ENCODE measurements at places on chromosomes 1 and 21.

DNA sequence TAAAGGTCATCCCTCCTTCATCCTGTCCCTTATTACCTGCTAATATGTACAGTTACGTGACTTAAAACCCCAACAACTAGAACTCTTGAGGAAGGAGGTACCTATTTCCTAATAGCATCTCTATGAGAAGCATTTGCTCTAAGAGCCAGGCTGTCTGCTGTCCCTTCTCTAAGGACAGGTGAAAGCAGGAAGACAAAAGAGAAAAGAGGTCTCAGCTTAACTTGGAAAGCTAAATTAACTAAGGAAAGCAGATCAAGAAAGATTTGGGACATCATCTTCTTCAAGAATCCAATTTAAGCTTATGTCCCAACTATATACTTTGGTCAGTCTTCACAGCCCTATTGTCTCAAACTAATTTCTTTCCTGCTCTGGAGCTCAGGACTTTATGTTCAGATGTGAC, 2.9 kb downstream of the EGLN1 start:
- no peak for DNase-seq

DNA sequence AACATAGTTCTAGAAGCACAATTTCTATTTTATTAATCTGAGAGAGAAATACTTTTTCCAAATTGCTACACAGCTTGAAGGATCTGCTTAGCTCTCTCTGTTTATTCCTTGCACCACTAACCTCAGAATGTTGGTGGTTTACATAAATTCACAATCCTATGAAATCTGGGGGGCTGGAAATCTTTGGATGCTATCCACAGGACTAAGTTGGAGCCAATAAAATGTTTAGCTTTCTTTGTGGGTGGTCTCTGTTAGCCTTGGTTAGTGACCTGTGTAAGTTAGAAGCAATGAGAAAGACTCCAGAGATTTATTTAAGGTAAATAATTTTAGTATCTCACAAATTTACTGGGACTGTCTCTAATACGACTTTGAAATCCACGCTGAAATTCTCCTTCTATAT, 418.1 kb downstream of the ADGRL2 start:
- DNase-seq = no peak

DNA sequence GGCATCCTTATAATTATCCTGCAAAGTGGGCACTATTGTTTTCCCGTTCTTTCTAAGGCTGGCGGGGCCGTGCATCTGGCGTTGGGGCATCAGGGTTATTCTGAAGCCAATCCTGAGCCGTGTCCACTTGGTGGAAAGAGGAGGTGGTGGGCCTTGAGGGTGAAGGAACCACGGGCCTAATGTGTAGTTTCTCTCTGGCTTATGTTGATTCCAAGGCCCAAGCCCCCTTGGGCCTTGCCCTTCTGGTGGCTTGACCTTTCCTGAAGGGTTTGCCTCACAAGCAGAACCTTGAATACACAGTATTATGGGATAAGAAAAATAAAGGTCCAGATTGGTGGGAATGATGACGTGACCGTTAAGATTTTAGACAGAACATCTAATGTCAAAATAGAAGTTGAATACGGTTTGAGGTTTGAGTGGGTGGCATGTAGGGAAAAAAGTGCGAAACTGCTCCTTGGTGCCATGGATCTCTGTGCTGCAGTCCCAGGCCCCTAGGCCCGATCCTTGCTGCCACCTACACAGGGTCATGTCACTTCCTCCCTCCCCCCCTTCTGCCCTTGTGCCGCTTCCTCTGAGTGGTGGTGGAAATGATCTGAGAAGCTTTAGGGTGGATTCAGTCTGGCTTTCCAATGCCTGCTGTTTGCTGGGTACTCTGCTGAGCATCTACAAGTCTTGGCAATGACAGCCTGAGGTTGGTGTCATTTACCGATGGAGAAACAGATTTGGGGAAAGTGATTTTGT, 90.5 kb downstream of the PRDM2 start:
- DNase-seq = no peak

DNA sequence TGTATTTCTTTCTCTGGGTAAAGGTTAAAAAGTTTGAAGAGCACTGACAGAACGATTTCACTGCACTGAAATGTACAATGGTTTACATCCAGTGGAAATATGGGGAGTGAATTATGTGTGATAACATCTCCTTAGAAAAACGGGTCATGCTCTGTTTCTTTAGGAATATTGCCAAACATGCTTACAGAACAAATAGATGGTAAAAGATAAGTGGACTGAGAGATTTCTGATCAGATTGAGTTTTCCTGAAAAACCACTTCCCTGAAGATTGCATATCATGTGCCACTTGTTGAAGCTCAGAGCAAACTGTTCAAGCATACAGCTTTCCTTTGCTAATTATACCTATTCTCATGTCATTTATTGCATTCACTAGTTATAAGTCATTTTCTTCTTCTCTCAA, 29.9 kb upstream of the DISP1 start:
- DNase-seq = no peak

- no peak for DNase-seq
These were observed 121.9 kb downstream of the CAPN8 start for GRCh38 chr1:223543560-223543959.

DNA sequence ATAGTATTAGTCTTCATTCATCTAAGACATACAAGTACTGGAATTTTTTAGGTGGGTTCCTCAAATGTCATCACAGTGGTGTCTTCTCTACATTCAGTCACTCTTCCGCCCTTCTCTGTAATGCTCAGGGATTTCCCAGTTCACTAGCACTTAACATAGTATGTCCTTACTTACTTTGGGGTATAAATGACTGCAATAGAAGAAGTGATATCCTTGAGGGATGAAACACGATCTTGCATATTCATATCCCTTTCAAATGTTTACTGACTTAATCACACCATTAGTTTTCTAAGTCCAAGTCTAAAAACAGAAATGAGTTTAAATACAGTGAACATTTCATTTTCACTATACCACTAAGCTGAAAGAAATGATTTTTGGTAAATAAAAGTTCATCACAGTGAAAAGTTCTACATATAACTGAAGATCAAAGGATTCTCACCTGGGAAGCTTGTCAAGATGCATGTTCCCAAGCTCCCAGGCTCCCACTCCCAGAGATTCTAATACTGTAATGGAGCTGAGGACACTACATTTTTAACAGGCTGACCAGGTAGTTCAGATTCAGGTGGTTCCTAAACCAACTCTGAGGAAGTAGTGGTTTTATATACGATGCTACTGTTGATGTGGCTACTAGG, 29.7 kb downstream of the MRPL39 start:
- no peak for DNase-seq

DNA sequence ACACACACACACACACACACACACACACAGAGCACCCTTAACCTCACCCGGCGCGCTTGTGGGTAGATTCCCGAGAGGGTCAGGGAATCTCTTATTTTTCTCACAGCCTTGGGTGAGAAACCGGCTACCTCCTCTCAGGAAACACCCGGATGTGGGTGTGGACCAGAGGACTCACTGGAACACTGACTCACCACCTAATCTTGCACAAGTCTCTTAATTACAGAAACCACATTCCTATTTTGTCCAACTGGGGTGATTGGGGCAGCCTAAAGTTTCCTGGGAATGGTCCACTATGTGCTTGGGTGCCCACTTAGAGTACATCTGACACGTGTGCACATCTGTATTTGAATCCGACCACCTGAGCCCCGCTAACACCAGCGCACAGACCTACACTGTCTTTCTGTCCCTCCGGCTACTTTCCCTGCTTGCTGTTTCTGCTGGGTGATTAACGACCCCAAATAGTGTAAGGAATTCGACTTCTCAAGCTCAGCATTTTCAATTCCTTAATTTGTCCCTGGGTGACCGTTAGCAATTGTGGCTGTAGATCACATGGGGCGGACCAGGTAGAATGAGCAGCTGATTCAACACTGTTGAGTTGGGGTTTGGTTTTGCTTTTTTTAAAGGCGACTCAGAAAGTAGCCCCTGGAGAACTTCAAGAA, 14.0 kb upstream of the TBX15 start:
- peak; percentile 64 for DNase-seq

- no peak for DNase-seq
These were observed 69.9 kb upstream of the LPGAT1 start for GRCh38 chr1:211900441-211900840.

GRCh38 chr21:45994086-45994661, 12.6 kb downstream of the COL6A1 start:
- no peak for DNase-seq

- peak; percentile 26 for DNase-seq
These were observed 229.6 kb upstream of the JUN start for GRCh38 chr1:59013276-59013927.

GRCh38 chr21:36132696-36133095, 2.2 kb upstream of the CBR3 start:
- no peak for DNase-seq

- no peak for DNase-seq
These were observed 167.2 kb downstream of the SETD4 start for GRCh38 chr21:35893156-35893555.

DNA sequence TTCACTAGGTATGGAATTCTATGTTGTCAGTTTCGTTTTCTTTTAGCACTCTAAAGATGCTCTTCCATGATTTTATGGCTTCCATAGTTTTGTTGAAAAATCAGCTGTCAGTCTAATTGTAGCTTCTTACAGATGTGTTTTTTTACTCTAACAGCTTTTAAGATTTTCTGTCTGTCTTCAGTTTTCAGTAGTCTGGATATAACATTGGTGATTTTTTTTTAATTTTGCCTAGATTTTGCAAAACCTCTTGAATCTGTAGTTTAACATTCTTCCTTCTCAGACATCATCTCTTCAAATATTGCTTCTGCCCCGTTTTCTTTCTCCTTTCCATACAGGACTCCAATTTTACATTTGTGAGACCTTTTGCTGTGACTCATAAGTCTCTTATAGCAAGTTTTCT, 17.9 kb upstream of the DYRK1A start:
- DNase-seq = no peak

DNA sequence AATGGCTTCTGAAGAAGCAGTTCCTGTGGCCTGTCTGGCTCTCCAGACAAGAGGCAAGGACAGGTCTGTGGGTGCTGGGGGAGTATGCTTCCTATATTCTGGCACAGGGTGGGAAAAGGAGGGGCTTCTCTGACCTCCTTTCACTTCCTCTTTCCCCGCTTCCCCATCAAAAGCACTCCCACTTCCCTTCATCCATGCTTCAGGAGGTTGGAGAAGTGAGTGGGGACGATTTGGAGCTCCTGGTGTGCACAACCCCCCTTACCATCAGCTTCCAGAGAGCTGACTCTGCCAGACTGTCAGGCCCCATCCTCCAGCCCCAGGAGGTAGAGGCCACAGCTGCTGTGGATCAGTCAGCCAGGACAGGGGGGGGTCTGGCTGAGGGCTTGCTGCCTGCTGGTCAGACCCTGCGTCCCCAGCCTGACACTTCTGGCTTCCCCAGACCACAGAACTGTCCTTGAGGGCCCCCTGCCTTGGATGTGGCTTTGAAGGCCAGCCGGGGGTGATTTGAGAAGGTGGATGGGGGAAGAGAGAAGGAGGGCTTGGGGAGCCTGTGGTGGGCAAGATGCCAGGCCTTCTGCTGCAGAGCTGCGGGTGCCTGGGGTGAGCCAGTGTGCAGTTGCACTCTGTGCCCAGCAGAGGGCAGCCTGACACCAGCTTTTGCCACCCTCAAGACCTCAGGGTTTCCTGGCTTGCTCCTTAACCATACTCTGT, 21.5 kb upstream of the TMEM222 start:
- DNase-seq = peak; percentile 97

DNA sequence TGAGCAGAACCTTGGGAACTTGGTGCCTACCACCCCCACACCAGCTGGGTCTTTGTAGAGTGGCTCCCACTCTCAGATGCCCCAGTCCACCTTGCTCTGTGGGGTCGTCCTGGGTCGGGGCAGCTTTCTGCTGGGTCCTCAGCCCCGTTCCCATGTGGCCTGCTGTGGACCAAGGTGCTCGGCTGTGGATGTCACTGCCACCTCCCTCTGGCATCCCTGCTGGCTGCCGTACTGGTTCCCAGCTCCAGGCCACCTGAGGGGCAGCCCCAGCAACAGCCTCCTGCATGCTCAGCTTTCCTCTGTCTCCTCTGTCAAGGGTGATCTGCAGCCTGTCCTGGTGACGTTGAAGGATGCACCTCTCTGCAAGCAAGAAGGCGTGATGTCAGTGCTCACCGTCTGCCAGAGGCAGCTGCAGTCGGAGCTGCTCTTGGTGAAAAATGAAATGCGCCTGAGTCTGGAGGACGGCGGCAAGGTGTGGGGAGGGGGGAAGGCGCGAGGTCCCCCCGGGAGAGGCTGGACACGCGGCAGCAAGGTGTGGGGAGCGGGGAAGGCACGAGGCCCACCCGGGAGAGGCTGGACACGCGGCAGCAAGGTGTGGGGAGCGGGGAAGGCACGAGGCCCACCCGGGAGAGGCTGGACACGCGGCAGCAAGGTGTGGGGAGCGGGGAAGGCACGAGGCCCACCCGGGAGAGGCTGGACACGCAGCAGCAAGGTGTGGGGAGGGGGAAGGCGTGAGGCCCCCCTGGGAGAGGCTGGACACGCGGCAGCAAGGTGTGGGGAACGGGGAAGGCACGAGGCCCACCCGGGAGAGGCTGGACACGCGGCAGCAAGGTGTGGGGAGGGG, 45.9 kb upstream of the DIP2A start:
- no peak for DNase-seq

- DNase-seq = no peak
These were observed 7.0 kb downstream of the PPP1R15B start for GRCh38 chr1:204404629-204405028.

DNA sequence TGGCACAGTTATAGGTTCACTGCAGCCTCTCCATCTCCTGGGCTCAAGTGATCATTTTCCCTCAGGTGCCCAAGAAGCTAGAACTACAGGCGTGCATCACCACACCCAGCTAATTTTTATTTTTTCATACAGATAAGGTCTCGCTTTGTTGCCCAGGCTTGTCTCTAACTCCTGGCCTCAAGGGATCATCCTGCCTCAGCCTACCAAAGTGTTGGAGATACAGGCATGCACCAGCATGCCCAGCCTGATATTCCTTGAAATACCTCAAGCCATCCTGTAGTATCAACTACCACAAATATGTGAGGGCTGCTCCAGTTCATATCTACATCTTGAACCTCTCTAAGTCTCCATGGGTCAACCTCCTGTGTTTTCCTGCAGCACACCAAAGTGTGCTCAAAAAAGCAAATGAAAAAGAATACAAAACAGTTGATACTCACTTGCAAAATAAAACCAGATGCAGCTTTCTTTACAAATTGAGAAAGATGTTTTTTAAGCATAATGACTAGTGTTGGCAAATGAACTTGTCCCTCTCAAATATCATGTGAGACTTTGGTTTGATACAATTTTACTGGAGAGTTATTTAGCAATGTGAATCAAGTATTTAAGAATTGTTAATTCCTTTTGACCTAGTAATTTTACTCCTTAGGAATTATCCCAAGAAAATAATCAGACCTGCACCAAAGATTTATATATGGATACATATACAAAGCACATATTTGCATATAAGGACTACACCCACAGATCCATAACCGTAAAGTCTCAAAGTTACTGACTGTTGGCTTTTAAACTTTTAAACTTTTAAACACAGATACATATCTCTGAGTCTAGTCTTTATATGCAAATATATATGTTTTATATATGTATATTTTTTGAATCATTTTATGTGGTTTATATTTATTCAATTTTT, 197.7 kb downstream of the NRIP1 start:
- no peak for DNase-seq

DNA sequence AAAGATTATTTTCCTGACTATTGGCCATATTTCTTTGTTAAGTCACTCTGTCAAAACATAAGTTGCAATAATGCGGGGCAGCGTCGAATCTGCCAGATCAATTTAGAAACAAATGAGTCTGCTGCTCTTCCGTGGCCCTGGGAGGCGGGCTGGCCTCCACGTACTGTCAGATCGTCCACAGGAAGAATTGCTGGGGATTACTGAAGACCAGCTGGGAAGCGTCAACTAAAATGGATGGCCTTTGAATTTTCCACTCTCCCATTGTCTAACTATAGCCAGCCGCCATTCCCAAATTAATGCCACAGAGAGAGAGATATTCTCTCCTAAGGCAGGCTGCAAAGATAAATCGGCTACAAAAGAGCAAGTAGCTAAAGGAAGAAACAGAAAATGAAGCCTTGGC, 560.2 kb downstream of the SMYD3 start:
- DNase-seq = no peak
